Anterior cingulate cortex (tissue), 58 donors: ENCODE measurements at places on chromosomes 12 and 14.
A peak's percentile ranks its signal among the peaks of the same experiment; 100 is the strongest.

- DNase-seq = no peak
Measured at GRCh38 chr12:54977155-54977554, 7.4 kb downstream of the TESPA1 start.

- DNase-seq = no peak
Measured at GRCh38 chr14:30443368-30444007, 115.5 kb upstream of the G2E3 start.

GRCh38 chr12:38707648-38708047 is 197.7 kb downstream of the CPNE8 start:
- DNase-seq = no peak

GRCh38 chr14:37601865-37602264 is 6.4 kb downstream of the TTC6 start:
- no peak for DNase-seq

DNA sequence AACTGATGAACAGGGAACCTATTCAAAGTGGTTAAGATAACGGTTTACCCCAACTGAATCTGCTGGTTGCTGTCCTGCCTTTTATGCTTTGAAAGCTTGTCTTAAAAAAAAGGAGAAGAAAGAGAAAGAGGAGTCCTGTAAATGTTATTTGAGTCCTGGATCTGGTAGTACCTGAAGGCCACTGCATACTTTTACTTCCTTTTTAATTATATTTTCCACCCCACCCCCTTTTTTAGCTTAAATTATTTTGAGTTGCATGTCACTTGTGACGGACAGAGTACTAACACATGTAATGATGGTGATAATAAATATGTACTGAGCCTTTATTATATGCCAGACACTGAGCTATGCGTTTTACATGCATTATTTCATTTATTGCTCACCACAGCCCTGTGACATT is 2.5 kb upstream of the AMIGO2 start:
- no peak for DNase-seq

GRCh38 chr12:69097619-69098368 is 141.6 kb upstream of the CPSF6 start:
- no peak for DNase-seq

- DNase-seq = no peak
Measured at GRCh38 chr14:102280376-102280962, 24.5 kb downstream of the MOK start.

DNA sequence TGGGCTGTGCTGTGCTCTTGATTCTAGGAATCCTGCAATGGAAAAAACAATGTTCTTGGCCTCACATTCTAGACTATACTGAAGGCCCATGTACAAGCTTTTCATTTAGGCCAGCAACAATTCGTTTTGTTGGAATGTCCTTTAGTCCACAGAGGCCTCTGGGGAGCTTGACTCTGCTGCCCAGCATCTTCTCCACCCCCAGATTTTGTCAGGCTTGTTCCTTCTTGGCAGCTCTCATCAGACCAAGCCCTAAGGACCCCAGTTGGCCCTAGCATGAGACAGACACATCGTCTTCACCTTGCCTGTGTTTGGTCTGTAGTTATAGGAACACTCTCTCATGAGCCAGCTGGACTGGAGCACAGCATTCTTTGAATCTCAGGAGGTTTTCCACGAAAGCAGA is 300.1 kb downstream of the VRK1 start:
- no peak for DNase-seq

- DNase-seq = no peak
Measured at GRCh38 chr12:12600659-12601058, 11.0 kb upstream of the CREBL2 start.

GRCh38 chr12:128914908-128915563 is 61.8 kb downstream of the GLT1D1 start:
- no peak for DNase-seq

DNA sequence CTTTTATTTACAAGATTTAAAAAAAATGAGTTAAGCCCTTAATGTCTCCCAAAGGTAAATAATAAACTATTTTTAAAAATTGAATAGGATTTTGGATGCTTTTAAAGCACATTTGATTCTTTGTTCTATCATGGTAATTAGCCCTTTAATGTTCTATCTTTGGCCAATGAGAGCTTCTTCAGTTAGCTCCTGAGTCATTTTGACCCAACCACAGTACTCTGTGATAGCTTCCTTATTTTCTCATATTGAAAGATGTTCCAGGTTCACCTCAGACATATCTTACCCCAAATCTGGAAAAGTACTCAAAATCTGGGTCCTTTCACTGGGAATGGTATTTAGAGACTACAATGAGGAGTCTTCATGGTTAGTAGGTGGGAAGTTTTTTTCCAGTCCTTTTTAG is 98.0 kb downstream of the MYRFL start:
- DNase-seq = no peak

DNA sequence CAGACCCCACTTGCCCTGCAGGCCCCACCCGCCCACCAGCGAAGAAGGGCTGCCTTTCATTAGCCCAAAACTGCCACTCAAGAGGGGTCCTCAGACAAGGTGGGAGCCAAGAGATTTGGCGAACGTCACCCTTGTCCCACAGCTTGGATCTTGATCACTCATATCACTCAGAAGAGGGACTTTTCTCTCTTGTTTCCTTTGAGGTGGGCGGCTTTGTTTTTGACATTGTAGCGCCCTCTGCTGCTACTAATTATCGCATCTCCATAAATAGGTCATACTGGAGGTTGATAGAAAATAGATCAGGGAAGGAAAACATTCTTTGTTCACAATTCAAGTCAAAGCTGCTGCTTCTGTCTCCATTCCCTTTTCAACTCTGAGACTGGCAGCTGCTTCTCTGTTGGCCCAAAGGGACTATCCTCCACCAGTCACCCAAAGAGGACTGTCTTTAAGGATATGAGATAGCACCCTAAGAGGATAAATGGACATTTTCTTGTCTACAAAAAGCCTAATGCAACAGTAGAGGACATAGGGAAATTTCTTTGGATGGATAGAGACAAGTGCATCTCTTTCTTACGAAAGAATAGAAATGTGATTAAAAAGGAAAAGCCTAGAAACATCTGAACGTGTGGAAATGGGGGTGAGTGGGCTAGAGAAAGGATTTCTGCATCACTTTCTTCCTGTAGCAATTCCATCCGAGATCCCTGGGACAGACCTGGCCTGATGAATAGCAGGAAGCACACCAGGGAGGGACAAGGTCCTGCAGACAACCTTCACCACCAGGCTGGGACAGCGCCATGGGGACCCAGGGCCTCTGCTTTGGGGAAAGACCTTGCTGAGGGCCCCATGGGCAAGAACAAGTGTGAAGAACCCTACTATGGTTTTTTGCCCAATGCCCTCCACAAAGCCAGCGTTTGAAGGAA is 115.8 kb downstream of the DAD1 start:
- no peak for DNase-seq

- no peak for DNase-seq
Measured at GRCh38 chr12:58881816-58882215, 38.5 kb downstream of the LRIG3 start.

GRCh38 chr12:130775953-130776856 is 60.1 kb upstream of the RIMBP2 start:
- peak; percentile 56 for DNase-seq

GRCh38 chr12:76127588-76127987 is 43.1 kb upstream of the NAP1L1 start:
- no peak for DNase-seq

DNA sequence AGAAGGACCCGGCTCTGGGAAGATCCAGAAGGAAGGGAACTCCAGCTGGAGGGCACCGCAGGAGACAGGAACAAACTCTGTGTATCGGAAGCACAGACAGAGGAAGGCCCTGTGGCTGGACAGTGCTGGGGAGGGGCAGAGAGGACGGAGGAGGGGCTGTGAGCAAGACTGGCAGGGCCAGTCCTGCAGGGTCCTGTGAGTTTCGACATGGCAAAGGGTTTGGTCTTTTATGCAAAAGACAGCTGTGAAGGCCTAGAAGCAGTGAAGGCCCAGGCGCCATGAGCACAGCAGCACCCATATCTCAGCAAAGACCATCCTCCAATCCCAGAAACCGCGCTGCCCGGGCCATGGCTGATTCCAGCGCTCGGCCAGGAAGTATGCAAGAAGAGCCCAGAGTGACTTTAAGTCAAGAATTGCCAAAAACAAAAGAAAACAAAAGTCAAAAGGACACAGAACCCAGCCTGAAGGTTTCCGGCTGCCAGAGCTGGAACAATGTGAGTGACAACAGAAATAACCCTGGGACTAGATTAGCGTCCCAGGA is 126.5 kb downstream of the NCOR2 start:
- no peak for DNase-seq

DNA sequence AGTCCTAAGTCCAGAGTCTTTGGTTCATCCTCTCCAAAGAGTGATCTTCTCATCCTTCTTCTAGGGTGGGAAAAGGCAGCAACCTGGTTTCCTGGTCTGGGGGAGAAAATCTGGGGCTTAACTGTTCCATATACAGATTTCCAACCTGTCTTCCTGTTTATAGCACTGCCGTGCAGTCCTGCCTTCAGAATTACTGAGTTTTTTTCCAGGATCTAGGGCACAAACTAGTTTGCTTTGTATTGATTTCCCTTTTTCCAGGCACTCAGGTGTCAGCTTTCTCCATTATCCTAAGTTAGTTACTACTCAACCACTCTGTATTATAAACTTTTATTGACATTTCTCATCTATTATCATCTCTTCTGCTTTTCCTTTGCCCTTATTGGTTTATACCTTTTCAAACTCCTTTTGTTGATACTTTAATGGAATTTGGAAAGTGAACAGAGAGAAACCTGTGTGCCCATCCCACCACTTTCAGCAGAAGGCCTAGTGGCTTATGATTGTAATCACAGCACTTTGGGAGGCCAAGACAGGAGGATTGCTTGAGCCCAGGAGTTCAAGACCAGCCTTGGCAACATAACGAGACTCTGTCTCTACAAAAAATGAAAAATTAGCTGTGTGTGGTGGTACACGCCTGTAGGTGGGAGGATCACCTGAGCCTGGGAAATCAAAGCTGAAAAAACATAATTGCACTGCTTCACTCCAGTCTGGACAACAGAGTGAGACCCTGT is 4.1 kb upstream of the LYZ start:
- DNase-seq = no peak

DNA sequence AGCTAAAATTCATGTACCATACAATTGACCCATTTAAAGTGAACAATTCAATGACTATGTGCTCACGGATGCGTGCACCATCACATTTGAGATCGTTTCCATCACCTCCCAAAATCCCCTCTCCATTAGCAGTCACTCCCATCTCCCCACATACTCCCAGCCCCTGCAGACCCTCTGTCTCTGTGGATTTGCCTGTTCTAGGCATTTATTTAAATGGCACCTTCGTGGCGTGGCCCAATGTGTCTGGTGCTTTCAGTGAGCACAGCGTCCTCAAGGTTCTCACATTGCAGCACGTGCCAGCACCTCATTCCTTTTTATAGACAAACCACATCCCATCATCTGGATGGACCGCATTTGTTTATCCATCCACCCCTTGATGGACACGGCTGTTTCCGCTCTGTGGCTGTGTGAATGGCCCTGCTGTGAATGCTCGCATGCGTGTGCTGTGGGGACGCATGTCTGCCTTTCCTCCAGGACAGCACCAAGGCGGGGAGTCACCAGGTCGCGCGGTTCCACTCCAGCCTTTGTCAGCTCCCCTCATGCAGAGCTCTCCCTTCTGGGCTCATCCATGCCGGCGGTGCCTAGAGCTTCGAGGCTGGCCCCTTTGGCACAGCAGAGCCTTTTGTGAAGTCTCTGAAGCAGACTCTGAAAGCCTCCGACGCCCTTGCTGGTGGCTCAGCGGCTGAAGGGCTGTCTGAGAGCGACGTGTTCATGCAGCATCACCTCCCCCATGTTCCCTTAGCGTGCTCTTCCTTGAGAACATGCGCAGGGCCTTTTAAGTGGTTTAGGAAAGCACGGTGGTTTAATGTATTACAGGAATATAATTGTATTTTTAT is 184.4 kb downstream of the KIF26A start:
- no peak for DNase-seq

DNA sequence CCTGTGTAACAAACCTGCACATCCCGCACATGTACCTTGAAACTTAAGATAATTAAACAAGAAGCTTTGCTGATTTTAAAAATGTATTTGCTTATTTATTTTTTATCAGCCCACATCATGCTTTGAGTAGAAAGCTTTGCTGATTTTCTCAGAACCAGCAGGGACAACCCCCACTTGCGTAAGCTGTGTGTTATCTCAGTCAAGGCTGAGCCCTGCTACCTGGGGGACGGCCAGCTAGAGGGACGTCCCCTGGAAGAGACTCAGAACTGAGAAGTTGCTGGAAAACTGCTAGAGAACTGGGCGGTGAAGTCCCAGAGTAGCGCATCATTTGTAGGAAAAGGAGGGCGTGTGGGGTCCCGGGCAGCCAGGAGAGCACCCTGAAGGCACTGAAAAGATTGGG is 4.1 kb upstream of the PLEK2 start:
- DNase-seq = no peak

DNA sequence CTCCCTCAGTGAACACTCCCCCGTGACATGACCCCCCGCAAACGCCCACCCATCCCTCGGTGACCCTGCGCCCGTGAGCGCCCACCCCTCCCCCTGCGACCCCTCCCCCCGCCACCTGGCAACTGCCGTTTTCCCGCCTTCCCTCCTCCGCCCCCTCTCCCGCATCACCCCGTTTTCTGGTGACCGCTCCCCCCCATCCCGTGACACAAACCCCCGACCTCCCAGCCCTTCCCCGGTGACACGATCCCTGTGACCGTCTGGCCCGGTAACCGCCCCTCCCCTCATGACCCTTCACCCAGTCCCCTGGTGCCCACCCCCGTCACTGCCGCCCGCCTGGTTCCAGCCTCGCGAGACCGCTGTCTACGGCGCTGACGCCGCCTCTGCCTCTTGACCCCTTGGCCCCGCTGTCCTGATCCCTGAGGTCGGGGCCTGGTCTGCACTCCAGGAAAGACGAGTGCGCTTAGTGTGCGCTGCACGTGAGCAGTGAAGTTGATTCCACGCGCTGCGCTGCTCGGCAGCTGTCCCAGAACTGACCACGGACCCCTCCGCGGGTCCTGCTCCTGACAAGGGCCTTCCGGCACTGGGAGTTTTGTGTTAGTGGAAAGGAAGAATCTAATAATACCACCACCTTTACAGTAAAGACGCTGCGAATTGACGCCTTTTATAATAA is 59.4 kb downstream of the DDX51 start:
- no peak for DNase-seq

DNA sequence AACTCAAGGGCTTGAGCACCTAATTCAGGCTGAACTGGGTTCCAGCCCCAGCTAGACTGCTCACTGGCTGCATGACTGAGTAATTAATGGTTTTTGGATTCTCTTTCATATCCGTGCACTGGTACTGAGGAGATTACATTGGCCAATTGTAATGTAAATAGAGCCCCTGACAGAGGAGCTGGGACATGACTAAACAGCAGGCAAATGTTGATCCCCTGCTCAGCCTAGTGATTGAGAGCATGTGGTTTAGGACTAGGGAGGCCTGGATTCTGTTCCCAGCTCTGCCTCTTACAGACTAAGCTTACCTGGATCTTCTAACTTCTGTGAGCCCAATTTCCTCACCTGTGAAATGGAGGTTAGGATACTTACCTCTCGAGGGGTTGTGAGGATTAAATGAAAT is 204.3 kb downstream of the ESR2 start:
- DNase-seq = no peak
